ENCODE measurements at places on chromosomes 2 and 18. TPM values are rescaled to one million over a fixed set of nuclear protein-coding genes. Genes with fewer than 3 reads are reported as not detected.

The RELCH gene
- total RNA-seq, result 47.2 TPM

DNA sequence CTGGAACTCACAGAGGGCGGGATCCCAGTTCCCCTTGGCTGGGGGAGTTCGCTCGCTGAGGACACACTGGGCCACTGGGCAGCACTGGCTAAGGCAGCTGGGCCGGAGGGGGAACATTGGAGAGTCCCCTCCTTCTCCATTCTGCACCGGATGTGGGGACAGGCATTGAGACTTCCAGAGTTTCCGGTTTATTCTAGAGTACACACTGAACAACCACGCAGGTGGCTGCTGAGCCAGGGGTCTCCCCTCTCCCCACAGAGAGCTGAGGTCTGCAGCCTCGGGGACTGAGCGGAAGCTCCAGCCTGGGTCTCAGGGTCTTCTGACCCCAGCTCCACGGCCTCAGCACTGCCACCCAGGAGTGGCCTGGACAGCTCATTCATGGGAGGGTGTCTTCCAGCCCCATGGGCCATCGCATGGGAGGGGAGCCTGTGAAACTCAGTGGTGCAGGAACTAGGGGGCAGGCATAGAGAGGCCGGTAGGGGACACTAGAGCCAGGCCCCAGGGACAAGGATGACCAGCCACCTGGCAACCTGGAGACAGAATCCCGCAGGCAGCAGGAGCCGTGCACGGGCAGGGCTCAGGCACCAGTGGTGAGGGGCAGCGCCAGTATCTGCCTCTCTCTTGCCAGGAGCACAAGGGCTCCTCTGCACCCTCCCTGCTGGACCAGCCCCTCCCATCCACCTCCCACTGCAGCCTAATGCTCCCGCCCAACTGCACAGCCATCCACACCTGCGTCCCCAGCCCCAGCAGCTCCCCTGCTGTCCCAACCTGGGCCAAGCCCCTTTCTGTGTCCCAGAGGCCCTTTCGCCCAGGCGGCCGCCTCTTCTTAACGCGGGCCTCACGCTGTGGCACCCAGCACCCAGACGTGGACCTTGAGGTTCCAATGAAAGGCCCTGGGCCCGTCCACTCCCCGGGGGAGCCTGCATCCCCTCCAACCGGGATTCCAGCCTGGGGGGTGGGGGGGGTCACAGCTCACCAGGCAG lies 45.1 kb upstream of the GPC1 start:
- DNase-seq, result no peak

DNA sequence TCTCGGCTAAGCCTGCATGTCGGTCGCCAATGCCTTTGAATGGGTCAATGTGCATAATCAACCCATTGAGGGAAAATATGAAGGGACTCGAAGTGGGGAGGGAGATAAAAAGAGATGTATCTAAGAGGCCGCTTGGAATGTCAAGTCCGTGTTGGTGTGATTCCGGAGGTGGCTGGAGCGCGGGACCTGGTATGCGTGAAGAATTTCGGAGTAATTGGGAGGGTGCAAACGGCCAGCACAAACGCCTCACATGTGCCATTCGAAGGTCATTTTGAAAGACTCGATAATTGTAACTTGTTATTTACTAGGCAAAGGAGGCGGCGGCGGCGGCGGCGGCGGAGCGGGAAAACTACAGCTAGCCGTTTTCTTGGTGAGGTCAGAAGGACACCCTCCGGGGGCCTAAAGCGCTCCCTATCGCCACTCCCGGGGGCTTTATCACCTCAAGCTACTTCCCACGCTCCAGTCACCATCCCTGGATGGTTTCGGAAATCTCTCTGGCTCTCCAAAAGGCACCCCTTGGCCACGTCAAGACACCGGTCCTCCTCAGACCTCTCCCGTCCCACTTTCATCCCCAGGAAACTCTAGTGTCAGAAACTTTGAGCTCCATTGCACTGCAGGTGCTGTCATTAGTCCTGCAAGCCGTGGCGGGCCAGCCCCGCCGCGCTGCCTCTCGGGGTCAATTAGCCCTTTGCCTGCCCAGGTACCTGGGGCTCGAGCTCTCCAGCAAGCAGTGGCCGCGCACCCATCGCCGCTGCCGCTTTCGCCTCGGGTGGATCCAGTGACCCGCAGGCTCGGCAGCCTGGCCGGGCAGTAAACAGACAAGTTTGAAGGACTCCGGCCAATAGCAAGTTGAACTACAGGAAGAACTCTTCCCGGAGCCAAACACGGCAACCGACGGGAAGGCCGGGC lies 1.5 kb downstream of the ERBB4 start:
- peak; percentile 37 for DNase-seq

GRCh38 chr2:128551435-128551834 lies 232.8 kb upstream of the HS6ST1 start:
- no peak for DNase-seq

- no peak for DNase-seq
Observed at GRCh38 chr18:36403896-36404820, 106.6 kb downstream of the FHOD3 start.

DNA sequence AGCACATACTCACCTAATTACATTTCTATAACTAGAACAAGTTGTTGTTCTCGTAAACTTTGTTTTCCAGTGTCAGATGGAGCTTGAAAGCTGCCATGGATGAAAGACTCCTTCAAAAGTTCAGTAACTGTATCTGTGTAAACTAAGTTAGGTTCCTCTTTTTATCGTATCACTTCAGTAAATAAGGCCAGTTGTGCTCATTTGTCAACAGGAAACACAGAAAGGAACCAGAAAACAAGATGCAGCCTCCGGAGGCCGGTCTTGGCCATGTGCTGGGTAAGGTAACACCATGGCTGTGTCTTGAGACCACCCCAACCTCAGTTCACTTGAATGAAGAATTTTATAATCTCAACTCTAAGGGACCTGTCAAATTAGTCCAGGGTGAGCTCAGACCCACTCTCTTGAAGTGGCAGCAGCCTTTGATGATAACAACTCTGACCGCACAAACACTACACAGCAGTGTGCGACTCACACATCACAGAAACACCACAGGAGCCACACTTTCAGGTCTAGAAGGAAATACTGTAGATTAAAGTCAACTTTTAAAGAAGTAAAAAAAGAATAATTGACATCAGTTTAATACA lies 213.8 kb downstream of the AFF3 start:
- DNase-seq, result no peak

GRCh38 chr2:190511104-190511503 lies 23.4 kb downstream of the NEMP2 start:
- peak; percentile 69 for DNase-seq

- no peak for DNase-seq
Observed at GRCh38 chr2:234558642-234559041, 61.8 kb upstream of the ARL4C start.
